Stimulated activated CD8-positive, alpha-beta memory T cell treated with anti-CD3 and anti-CD28 coated beads, Interleukin-4, amount 100 ng/mL, for 1 hour (primary cell): ENCODE measurements at places on chromosomes 11 and 22.

DNA sequence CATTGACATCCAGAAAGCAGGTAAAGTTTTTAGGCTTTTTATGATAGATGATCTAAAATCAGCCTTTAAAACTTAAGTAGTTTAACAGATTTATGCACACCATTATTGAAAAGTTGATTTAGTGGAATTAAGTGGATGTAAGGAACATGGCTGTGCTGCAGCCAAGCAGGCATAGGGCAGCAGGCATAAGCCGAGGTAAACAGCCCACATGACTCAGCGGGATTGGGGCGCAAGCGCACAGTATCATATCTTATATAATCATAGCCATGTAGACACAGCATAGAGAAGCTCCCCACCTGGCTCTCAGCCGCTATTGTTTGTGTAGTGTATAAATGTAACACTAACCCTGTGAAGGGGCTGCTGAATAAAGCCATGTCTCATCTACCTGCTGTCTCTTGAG is 157.5 kb downstream of the WNT11 start:
- no peak for DNase-seq

GRCh38 chr22:50434849-50435248 is 40.0 kb downstream of the SBF1 start:
- DNase-seq = no peak

DNA sequence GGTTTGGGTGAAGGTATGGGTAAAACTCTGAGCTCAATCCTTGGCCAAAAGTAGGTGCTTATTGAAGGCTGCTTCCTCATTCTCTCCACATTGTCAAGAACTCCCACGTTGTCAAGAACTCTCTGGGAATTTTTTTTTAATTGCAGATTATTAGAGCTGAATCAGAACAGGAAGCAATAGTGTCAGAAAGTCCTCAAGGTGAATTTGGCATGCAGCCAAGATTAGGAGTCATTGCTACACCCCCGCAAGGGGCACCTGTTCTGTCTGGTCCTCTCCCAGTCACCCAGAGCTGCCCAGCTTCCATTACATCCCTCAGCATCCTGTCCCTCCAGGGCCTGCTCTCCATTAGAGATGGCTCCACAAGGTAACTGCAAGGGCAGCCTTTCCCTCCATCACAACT is 996.5 kb downstream of the OPCML start:
- DNase-seq = no peak

DNA sequence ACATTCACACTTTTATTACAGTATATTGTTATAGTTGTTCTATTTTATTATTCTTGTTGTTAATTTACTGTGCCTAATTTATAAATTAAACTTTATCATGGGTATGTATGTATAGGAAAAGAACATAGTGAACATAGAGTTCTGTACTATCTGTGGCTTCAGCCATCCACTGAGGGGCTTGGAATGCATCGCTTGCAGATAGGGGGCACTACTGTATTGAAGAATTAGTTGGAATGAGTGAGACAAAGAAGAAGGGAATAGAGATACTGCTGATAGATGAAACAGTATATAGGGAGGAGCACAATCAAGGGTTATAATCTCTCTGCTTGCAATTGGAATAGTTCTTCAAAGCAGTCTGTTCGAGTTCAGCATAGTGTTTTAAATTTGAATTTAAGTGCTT is 432.2 kb downstream of the RAB38 start:
- no peak for DNase-seq

DNA sequence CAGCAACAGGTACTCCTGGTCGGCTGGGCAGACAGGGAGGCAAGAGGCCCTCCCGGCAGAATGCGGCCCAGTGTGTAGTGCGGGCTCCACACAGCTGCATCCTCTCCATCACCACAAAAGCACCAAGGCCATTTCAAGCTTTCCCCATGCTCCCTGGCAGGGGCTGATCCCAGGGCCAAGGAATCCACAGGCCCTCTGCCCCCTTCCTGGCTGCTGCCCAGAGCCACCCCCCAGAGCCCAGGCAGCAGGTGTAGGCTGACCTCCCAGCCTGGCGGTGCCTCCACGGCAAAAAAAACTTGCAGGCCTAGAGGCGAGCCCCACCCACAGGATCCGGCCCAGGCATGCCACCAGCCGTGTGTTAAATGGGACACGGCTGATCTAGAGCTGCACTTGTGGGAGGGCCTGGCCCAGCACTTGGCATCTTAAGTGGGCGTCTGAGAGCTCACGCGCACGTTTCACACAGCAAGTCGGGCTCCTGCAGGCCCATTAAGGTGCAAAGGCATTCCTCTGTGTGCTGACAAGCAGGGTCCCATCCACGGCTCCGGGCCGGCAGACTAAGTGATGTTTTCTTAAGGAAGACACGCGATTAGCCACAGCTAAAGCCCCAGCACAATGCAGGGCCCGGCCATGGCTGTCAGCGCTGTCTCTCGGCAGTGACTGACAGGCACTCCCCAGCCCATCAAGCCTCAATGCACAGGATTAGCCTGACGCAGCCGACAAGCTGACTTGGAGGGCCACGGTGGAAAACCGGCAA is 19.8 kb upstream of the GNB1L start:
- DNase-seq = no peak

DNA sequence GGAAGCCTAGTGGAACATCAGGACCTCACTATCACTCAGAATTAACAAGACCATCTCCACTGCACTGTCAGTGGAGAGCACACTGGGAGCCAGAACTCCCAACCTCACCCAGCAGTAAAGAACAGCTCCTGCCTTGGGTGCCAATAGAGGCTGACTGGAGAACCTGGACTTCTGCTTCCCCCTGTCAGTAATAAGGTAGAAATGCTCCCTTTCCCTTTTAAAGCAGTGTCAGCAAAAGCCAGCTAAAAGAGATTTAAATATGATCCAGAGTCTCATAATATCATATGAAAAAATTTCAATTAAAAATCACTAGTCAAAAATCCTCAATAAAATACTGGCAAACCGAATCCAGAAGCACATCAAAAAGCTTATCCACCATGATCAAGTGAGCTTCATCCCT is 82.8 kb downstream of the SPATA19 start:
- no peak for DNase-seq

GRCh38 chr22:37929390-37929789 is 23.3 kb downstream of the MICALL1 start:
- no peak for DNase-seq

DNA sequence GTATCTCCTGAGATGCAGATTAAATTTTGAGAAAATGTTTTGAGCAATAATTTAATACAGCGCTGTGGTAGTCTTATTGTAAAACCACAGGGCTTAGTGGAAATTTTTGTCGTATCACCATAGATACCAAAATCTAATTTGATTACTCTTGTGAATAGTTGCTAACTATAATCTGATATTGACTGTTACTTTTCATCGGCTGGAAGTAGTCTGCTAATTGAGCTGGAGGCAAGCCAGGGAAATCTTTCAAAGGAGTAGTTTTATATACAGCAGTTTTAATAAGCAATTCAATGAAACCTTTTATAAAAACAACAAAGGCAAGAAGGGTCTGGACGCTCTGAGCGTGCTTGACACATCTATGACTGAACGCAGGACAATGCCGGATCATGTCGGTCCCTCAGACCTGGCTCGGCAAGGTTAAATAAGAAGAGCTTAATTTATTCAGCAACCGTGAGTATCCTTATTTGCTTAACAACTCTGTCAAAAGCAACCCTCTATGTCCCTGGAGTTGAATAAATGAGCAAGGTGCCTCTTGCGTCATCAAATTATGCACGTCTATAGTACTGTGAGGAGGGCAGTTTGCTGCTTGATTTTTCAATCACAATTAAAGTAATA is 121.2 kb downstream of the NCAM1 start:
- DNase-seq = no peak

- DNase-seq = no peak
These were observed 25.1 kb downstream of the NUP50 start for GRCh38 chr22:45188779-45189178.

GRCh38 chr11:94885133-94885532 is 88.2 kb downstream of the CWC15 start:
- DNase-seq = no peak

- no peak for DNase-seq
These were observed 23.4 kb downstream of the SNX19 start for GRCh38 chr11:130892861-130893260.

- DNase-seq = no peak
These were observed 57.4 kb downstream of the CLMP start for GRCh38 chr11:123137431-123138224.
